Common myeloid progenitor, CD34-positive (primary cell): ENCODE measurements at places on chromosomes 1 and 21.

- no peak for DNase-seq
Observed at GRCh38 chr1:208110296-208110695, 133.9 kb downstream of the PLXNA2 start.

GRCh38 chr1:112971006-112971405 is 15.0 kb upstream of the SLC16A1 start:
- DNase-seq: no peak

DNA sequence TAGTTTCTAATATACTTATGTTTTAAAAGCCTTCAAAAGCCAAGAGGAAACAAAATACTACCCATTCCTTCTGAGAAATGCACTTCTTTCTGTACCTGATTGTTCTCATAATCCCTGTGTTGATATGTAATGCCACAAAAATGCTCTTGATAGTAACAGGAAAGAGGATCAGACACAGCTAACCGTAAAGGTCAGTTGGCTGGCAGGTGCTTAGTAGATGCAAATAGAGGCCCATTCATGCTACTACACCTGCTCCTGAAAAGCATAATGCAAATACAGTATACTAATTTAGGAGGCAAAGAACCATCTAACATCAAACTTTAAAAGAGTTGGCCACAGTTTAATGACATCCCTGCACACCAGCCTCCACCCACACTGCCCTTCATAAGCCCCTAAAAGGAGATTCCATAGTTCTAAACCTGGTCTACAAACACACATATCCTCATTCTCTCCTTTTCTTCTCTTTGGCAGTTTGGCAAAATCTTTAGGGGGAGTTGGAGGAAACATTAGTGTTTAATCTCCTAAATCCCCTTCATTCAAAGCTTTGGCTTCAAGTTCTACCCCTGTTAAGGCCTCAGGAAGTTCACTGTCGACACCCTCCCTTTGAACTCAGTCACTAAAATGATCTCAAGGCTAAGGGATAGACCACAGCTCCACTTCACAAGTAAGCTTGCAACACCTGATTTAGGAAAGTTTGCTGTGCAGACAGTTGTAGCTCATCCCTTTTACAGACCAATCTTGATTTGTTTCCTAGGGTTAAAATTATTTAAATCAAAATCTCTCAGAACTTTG is 2.9 kb upstream of the CD46 start:
- no peak for DNase-seq

DNA sequence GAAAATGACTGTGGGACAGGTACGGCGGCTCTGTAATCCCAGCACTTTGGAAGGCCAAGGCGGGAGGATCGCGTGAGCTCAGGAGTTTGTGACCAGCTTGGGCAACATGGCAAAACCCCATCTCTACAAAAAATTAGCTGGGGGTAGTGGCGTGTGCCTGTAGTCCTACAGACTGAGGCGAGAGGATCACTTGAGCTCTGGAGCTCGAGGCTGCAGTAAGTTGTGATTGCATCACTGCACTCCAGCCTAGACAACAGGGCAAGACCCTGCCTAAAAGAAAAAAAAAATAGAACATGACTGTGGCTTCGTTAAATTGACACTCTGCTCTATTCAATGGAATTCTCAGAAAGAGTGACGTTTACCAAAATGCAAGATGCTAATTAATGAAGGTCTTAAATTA is 3.9 kb upstream of the DBT start:
- no peak for DNase-seq

GRCh38 chr21:28817871-28818270 is 174.8 kb downstream of the LTN1 start:
- DNase-seq: no peak

DNA sequence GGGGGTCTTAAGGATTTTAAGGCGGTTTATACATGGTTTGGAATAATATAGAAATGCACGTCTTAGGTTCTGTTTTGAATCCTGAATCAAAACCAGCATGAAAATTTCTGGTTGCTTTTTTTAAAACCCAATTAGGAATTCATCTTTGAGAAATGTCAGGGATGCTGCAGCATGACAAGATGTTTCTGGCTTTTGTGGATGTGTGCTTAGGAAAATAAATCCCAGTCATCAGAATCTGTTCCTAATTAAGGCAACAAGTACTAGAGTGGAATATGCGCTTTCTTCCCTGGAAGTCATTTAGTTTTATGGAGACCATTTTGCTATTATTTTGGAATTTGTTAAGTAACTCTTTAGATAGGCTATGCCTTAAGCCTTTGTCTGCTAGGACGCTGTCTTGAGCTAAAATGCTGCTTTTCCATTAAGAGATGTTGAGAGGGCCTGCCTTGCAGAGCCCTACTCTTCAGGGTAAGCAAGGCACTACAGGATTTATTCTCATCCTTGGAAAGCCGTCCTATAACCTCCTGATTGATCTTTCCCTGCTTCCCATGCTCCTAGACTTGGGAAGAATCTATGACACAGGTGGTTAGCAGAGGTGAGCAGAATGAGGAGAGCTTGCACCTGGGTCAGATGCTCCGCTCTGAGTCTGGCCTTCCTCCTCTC is 332.8 kb downstream of the DISC1 start:
- no peak for DNase-seq

- DNase-seq: no peak
Observed at GRCh38 chr1:237473854-237474253, 416.9 kb downstream of the ZP4 start.

DNA sequence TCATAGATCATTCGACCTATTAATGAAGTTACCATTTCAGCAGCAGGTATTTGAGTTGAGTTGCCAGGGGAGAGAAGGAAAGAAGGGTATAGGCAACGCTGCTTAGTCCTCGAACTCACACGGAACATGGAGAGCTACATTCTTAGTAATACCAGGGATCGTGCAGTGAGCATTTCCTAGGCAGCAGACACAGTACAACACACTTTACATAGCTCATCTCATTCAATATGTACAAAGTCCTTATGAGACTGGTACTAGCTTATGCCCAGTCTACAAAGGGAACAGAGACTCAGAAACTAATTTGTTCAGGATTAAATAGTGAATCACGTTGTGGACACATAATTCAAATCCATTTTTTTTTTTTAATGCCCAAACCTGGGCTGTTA is 25.6 kb downstream of the IRF2BP2 start:
- no peak for DNase-seq

DNA sequence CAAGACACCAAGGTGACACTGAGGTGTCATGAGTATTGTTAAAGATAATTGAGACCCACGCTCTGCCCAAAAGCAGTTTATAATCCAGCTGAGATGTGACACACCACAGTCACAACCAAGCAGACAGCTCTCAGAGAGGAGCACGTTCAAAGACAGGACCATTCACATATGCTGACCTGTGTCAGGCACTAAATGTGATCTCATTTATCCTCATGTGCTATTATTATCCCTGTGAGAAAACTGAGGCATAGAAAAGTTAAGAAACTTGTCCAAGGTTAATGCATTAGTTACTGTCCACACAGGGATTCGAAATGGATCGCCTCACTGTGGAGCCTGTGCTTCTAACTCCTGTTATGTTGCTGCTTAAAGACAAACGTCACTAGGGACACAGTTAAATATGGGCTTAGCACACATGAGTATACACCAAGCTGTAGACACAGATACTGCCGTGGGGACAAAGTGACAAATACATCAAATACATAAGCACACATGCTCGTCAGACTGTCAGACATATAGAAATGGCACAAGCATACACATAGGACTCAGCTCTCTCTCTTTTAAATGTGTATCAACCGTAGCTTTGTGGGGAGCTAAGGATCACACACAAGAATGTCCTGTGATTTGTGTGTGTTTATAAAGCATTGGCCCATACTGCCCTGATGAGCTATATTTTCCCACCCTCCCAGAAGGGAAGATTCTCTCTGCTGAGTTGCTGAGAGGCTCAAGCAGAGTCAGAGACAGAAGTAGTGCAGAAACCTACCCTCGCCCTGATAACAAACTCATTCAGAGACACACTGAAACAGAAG is 3.5 kb upstream of the IGSF8 start:
- no peak for DNase-seq

DNA sequence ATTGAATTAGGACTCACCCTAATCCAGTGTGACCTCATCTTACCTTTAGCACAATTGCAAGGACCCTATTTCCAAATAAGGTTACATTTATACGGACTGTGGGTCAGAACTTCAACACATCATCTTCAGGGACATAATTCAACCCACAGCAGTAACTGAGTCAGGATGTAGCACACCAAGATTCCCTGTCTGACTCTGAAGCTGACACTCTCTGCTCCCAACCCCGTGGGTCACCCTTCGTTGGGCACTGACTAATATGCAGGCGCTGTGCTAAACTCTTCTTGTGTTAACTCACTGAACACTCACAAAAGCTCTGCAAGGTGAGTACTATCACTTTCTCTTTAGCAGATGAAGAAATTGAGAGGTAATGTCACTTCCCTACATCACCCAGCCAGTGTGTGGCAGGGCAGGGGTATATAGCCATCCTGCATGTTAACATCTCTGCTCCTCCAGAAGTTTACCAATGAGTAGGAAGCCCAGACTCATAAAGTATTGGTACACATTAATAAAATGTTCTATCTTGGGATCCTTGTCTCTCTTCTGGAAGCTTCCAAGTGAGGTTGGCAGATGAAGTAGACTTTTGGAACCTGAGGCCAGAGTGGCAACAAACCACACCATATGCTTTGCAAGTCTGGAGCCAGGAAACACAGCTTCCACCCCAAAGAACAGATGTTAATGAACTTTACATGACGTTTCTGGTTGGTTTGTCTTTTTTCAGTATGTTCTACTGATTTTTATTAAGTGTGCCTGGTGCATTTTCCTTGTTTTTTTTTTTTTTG is 139.2 kb upstream of the KLHDC7A start:
- no peak for DNase-seq

DNA sequence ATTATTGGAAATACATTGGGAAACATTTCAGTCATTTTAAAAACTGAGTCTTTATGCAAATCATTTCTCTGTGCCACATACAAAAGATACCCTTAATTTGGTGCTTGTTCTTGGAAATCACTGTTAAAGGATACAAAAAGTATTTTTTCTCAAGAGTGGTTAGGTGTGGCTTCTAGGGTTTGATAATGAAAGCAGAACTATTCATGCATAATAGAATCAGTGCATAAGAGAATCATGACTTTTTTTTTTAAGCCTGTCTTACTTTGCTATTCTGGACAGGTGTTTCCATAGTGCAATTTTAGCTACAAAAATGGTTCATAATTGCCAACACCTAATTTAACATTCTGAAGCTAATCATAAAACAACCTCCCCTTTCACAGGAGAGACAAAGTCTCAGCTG is 233.0 kb upstream of the NRIP1 start:
- DNase-seq: no peak

- no peak for DNase-seq
Observed at GRCh38 chr1:223832637-223832943, 13.2 kb downstream of the TP53BP2 start.
